ENCODE measurements at places on chromosomes 11 and 22.

DNA sequence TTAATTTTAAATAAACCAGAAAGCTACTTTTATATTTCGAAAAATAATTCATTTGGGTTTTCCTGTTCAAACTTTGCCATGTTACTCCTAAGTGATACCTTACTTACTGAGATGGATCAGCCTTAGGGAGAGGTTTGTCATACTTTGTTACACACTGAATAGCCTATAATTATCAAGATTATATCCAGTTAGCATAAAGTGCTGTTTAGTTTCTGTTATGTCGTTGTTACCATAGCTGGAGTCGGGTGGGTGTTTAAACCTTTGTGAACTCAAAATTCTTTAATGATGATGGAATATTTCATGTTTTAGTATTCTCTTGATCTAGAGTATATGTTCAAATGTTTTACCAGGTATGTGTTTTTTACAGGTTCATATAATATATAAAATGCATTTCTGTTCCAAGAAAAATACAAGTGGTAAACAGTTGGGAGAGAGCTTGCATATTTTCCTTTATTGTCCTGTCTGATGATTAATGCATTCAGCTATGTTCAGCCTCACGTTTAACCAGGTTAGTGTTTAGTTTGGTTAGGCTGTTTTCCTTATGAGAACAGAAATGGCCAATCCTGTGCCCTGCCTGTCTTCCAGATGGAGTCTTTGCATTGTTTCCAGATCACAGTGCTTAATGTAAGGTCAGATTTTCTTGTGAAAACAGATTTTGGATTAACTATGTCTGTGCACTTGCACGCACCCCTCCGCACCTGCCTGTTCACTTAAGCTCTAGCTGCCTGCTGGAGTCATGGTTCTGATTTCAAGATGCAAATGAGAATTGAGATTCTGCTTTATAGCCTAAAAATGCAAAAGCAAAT lies 105.6 kb downstream of the ATXN10 start:
- no peak for DNase-seq

DNA sequence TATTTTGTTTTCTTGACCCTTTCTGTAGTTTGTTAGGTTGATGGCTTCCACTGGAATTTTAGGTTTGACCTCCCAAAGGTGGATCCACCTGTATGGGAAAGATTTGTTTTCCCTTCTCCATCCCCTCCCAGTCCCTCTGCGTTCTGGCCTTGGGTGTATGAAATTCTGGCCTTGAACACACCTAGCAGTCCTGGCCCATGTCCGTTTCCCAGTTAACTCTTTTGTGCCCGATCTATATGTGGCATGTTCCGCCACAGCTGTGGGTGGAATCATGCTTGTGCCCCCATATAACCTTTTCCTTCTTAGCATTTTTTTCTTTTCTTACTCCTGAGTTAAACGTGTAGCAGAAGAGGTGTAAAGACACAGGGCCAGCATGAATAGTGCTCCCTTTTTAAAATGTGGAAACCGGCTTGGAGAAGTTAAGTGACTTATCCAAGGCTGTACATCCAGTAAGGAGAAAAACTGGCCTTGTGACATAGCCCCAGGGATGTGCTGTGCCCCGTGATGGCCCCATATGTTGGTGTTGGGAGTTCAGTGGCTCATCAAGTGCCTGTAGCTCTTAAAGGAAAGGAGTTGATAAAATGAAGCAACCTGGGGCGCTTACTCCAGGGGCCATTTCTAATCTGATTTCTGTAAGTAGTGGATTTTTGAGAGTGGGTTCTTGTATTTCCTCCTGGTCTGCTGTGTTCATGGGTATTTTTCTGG lies 39.3 kb downstream of the ZNRF3 start:
- peak; percentile 58 for DNase-seq

GRCh38 chr11:75869661-75870455 lies 54.8 kb downstream of the UVRAG start:
- no peak for DNase-seq

- DNase-seq = no peak
Observed at GRCh38 chr11:122862091-122862490, 20.5 kb upstream of the JHY start.

DNA sequence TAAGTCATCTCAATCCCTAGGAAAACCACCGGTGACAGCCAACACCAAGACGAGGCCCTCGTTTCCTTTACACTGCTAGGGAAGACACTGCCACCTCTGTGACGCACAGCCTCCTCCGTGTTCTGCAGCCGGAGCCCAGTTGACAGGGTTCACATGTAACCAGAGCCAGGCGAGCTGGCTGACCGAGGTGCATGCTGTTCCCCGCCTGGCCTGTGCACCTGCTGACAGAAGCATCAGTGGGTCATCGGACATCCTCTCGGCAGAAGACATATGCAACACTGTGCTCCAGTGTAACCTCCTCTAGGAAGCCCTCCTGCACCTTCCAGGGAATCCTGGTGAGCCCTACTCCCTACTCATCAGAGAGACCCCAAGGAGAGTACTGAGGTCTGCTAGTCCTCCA lies 114.2 kb upstream of the TP53AIP1 start:
- no peak for DNase-seq

GRCh38 chr11:28984231-28984630 lies 876.0 kb downstream of the METTL15 start:
- DNase-seq = no peak
